Heart right ventricle (tissue), 16 donors: ENCODE measurements at places on chromosomes 7 and 10.
A peak's percentile ranks its signal among the peaks of the same experiment; 100 is the strongest.

DNA sequence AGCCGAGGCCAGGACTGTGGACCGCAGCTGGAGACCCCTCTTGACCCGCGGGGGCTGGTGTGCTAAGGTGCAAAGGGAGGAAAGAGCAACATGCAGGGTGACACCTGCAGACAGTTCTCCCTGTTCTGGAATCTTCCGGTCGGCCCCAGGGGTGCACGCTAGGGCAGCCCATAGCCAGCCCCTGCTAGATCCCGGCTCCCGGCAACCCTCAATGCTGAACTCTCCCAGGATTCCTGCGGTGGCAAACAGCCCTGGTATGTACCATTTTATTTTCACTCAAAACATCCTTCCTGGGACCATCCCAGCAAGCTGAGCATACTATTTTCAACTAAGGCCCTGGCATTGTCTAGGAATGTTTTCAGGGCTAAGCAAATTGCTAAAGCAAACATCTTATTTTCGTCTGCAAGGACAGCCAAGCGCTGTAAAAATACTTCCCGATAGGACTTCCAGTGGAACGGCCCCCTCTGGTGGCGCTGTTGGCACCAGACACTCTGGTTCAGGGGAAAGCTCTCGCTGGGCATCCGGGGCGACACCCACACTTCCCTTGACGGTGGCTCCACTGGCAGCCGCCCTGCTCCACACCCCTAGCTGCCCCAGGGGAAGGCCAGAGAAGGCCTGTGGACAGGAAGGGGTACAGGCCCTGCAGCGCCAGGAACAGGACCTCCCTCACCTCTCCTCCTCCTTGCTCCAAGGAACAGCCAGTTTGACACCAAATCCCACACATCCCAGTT lies 99.4 kb downstream of the CTBP2 start:
- peak; percentile 86 for DNase-seq

DNA sequence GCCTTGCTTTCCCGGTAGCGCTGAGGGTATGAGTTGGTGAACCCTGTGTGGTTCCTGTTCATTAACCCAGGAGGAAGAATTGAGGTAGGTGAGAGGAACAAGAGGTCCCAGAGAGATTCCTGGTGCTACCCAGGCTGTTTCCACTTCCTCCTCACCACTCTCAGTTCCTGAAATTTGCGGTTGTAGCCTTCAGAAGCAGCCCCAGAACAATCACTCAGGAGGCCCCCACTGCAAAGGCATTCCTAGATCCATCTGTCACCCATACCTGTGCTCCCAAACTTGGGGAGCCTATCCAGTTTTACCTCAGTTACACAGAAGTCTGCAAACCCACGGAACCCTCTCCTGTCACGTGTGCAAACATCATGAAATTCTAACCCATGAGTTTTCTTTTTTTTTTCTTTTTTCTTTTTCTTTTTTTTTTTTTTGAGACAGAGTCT lies 9.0 kb upstream of the PIP4K2A start:
- no peak for DNase-seq

- no peak for DNase-seq
Measured at GRCh38 chr10:102410429-102411073, 8.0 kb downstream of the PSD start.

GRCh38 chr10:88154596-88155250 lies 291.3 kb downstream of the PTEN start:
- no peak for DNase-seq

GRCh38 chr10:6497620-6498019 lies 82.5 kb downstream of the PRKCQ start:
- no peak for DNase-seq
